ENCODE measurements at places on chromosomes 1 and 21.
A peak's percentile ranks its signal among the peaks of the same experiment; 100 is the strongest.

- no peak for DNase-seq
These were observed 41.9 kb downstream of the NGF start for GRCh38 chr1:115295904-115296696.

DNA sequence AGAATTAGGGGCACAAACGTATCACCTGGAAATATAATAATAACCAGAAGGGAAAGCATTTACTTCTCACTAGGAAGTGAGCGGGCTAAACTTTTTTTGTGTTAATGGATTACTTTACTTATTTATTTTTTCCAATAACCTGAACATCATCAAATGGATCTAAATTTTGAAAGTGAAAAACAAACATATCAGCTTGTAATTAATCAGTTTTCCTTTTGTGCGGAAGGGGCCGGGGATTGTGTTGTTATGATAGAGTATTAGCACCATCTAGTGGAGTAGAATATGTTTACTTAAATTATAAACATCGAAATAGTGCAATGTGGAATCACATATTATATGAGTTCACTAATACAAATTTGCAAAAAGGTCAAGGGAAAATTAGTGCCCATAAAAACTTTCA is 9.0 kb downstream of the CFH start:
- no peak for DNase-seq

DNA sequence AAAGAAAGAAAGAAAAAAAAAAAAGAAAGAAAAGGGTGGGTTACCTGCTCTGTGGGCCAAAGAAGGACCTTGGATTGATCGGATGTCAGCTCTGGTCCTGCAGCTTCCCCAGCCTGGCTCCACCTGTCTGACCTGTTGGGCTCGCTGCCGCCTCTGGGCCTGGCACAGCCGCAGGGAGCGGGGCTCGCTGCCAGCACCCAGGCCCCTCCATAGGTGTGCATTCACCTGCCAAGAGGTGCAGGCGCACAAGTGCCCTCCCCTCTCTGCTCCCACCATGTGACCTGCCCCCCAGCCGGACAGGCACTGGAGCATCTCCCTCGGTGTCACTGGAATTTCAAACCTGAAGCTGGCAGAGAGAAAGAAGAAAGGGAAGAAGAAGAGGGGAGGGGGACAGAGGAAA is 33.1 kb upstream of the GPR157 start:
- no peak for DNase-seq

- peak; percentile 80 for DNase-seq
These were observed 48.1 kb downstream of the AHDC1 start for GRCh38 chr1:27555700-27556424.

GRCh38 chr1:47812904-47813514 is 184.2 kb downstream of the TRABD2B start:
- no peak for DNase-seq

- no peak for DNase-seq
These were observed 379.3 kb upstream of the PRMT6 start for GRCh38 chr1:106677181-106677580.

DNA sequence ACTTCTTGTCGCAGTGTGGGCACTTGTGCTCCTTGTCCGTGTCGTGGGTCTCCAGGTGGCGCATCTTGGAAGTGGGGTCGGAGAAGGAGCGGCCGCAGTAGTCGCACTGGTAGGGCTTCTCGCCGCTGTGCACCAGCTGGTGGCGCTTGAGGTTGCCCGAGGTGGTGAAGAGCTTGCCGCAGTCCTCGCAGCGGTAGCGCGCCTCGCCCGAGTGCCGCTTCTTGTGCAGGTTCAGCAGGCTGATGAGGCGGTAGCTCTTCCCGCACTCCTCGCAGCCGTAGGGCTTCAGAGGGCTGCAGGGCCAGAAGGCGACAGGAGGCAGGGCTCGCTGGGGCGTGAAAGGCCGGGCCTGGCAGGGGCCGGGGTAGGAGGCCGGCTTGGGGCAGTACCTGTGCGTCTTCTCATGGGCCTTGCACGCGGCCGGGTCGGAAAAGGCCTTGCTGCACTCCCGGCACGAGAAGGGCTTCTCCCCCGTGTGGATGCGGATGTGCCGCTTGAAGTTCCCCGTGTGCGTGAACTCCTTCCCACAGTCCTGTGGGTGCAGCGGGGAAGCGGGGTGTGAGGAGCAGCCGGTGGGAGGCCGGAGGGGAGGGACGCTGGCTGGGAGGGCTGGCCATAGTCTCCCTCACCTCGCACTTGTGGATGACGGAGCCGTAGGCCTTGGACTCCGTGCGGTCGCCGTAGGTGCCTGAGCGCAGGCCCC is 31.4 kb downstream of the ZBTB17 start:
- DNase-seq: no peak

- DNase-seq: no peak
These were observed 55.9 kb downstream of the C1orf87 start for GRCh38 chr1:60017508-60018205.

GRCh38 chr1:230494514-230494913 is 68.4 kb upstream of the PGBD5 start:
- no peak for DNase-seq

GRCh38 chr1:9421533-9421873 is 117.8 kb upstream of the SLC25A33 start:
- no peak for DNase-seq

GRCh38 chr1:163071405-163072255 is 2.5 kb downstream of the RGS4 start:
- no peak for DNase-seq

- DNase-seq: no peak
These were observed 1.1 kb upstream of the LCK start for GRCh38 chr1:32249831-32250525.

DNA sequence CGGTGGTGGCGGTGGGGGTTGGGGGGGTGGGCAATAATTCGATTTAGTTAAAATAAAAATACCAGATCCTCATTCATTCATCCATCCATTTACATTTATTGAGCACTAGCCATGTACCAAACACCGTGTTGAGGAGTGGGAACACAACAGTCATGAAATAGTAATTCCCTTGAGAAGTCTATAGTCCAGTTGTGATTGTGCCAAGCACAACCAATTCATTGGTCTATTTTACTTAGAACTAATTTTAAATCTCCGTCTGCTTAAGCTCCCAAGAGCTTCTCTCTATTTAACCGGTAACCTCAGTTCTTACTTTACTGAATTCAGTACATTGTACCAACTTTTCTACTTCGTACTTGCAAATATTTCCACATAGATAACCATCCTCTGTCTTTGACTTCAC is 38.4 kb downstream of the WARS2 start:
- DNase-seq: no peak

DNA sequence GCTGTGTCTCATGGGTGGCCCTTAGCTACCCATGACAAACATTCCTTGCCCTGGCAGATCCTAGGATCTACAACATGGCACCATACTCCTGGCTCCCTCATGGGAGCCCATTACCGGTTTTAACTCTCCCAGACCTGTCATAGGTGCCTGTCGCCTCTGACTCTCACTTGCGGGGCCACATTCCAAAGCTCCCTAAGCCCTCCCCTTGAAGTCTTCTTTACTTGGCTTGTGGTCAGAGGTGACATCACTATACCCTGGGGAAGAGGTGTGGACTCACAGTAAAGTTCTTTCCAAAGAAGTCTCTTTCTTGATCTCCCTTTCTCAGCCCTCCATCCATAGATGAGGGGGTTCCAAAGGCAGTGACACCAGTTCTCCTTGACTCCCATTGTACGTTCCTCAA is 5.4 kb upstream of the SLAMF9 start:
- no peak for DNase-seq

GRCh38 chr1:29255134-29255666 is 18.9 kb downstream of the PTPRU start:
- no peak for DNase-seq

- no peak for DNase-seq
These were observed 24.8 kb downstream of the S100A10 start for GRCh38 chr1:151968791-151969399.

DNA sequence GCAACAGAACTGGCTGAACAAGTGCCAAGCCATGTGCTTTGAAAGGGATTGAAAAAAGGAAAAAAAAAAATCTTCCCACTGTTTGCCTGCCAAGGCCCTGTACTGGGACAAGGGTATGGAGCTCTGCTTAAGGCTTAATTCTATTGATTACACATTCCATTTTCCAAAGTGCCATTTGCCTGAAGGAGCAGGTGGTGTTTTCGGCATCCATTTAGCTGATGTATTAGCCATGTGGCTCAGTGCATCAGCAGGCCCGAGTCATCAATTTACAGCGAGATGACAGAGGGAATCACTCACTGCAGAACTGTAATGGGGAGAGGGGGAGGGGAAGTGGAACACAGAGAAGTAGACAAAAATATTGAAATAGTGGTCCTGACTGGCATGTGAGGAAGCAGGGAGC is 144.2 kb upstream of the BEND5 start:
- DNase-seq: no peak

- no peak for DNase-seq
These were observed 273.8 kb downstream of the KCNJ6 start for GRCh38 chr21:37642493-37642892.

DNA sequence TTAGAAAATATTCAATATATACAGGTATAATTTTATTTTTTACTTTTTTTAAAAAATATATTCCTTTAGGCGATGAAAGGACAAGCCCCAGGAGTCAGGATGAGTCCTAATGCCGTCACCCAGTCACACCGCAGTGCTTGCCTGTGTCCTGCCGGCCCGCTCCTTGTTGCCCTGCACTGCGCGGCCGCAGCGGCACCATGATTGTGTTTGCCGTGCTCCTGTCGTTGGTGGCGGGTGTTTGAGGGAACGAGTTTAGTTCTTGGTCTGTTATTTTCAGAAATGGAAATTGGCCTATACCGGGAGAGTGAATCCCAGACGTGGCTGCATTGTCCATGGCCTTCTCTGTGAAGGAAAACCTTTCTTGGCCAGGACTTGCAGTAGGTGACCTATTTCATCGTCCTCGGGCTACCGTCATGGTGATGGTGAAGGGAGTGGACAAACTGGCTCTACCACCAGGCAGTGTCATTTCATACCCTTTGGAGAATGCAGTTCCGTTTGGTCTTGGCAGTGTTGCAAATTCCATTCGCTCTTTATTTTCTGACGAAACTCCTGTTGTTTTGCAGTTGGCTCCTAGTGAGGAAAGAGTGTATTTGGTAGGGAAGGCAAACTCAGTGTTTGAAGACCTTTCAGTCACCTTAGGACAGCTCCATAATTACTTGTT is 45.9 kb upstream of the CRB1 start:
- no peak for DNase-seq

- DNase-seq: no peak
These were observed 111.9 kb downstream of the CACHD1 start for GRCh38 chr1:64581843-64582185.

DNA sequence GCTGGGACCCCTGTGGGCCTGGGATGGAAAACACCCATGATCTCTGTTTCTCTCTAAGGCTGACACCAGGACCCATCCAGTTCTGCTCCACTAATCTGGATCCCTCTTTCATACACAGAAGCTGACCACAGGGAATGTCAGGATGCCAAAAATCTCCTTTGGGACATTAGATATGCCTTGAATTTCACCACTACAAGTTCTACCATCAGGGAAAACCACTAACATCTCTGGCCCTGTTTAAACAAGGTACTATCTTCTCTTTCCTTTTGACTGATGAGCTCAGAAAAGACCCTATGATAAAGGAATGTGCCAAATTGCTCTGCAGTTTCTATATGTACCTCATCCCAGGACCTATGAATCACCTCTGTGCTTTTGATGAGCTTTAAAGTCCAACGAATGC is 10.2 kb upstream of the PLXNA2 start:
- no peak for DNase-seq

DNA sequence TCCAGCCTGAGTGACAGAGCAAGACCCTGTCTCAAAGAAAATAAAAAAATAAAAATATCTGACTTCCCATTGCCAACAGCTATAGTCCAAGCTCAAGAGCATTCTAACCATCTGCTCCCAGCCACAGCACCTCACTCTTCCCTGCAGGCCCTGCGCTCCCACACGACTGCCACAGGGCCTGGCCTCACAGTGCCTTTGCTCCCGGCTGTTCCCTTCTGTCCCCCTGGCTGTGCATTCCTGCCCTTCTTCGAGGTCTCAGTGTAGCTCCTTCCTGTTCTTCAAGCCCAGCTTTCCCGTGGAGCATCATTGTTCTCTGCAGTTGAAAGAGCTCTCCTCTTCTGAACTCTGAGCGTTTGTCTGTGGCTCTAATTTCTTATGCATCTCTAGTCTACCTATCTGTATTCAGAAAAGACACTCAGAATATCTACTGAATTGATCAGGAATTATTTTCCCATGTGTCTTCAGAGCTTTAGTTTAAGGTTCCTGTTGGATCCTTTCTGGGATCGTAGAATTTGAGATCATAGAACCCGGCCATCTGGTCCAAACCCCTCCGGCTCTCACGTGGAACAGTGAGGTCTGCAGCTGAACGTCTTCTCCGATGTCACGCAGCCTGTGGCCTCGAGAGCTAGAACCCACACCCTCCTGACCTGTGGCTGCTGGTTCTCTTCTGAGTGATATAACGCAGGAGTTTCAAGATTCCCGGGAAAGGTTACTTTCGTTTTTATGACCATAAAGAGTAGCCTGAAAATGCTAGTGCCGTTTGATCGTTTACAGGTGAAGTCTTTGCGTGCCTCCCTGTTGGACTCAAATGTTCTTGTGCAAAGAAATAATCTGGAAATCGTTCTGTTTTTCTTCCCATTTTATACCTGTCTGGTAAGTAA is 54.4 kb downstream of the DOP1B start:
- DNase-seq: no peak

GRCh38 chr1:187509091-187509490 is 680.3 kb downstream of the PLA2G4A start:
- no peak for DNase-seq

DNA sequence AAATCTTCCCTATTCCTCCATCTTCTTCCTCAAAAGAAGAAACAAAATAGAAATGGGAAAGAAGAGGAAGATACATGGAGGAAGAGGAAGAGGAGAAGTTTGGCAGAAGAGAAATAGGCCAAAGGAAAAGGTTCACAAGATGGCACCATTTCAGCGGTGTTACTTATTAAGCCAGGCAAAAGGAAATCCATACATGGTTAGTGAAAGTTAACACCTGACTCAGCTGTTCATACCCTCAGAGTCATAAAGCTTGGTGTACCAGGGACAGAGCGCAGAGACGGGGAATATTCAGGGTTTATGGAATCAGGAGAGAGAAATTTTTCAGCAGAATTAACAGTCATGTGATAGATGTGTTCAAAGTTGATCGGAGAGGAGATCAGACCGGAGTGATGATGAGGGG is 70.6 kb downstream of the COQ8A start:
- DNase-seq: no peak

- DNase-seq: no peak
These were observed 217.9 kb downstream of the KCNH1 start for GRCh38 chr1:210915890-210916507.

DNA sequence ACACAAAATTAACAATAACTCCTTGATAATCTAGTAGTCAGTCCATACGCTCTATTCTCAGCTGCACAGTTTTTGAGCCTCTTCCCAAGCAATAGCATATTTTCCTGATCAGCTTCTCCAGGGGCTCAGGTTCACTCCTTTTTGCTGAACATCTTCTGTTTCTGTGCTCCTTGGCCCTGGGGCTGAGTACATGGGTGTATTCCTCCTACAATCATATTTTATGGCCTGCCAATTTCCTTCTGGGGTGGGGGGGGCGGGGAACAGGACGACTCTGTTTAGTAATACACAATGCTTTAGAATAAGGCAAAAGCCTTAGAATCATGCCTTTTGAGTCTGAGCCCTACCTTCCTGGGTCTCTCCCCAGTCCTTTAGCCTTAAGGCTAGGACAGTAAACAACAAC is 8.5 kb downstream of the CLDN19 start:
- no peak for DNase-seq

Data from Right ventricle myocardium inferior (tissue), 1 donor.